ENCODE measurements at places on chromosomes 4 and X.
A peak's percentile ranks its signal among the peaks of the same experiment; 100 is the strongest.

GRCh38 chr4:173218411-173219125, 50.0 kb downstream of the GALNT7 start:
- no peak for DNase-seq

GRCh38 chrX:49171752-49172279, at the start of gene PLP2:
Gene PLP2, plus strand, starts transcription at chrX:49171898. Its CDS starts 103 bp downstream, at chrX:49172001.
- peak; percentile 38 for DNase-seq

- DNase-seq = no peak
Measured at GRCh38 chr4:76892001-76892400, 5.9 kb downstream of the SOWAHB start.

- peak; percentile 20 for DNase-seq
Measured at GRCh38 chr4:37803348-37803973, 23.0 kb upstream of the PGM2 start.

- DNase-seq = no peak
Measured at GRCh38 chr4:78292856-78293255, 235.7 kb downstream of the FRAS1 start.

DNA sequence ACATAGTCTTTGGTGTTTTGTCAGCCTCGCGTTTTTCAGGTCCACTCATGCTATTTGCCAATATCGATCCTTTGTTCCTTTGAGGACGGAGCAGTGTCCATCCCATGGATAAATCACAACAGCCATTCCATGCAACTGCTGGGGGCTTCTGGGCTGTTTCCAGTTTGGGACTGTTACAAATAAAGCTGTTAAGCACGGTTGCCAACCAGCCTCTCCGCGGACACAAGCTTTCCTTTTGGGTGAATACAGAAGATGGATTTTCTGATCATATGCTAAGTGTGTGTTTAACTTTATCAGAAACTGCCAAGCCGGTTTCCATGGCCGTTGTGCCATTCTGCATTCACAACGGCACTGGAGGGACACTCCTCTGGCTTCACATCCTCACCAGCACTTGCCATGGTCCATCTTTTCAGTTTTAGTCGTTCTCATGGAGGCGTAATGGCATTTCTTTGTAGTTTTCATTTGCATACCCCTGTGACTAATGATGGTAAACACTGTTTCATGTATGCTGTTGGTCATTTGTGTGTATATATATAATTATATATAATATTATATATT, 67.8 kb downstream of the ABLIM2 start:
- DNase-seq = no peak

- no peak for DNase-seq
Measured at GRCh38 chrX:30196322-30196721, 19.0 kb upstream of the MAGEB2 start.

GRCh38 chr4:61571761-61572559, 371.8 kb downstream of the ADGRL3 start:
- DNase-seq = no peak

GRCh38 chr4:6771229-6771671, 11.3 kb upstream of the KIAA0232 start:
- no peak for DNase-seq

GRCh38 chr4:152352215-152352614, 183.7 kb downstream of the FBXW7 start:
- DNase-seq = no peak

GRCh38 chr4:14321723-14322122, 680.6 kb upstream of the CPEB2 start:
- no peak for DNase-seq

GRCh38 chr4:119646347-119647071, 17.9 kb upstream of the PDE5A start:
- no peak for DNase-seq

DNA sequence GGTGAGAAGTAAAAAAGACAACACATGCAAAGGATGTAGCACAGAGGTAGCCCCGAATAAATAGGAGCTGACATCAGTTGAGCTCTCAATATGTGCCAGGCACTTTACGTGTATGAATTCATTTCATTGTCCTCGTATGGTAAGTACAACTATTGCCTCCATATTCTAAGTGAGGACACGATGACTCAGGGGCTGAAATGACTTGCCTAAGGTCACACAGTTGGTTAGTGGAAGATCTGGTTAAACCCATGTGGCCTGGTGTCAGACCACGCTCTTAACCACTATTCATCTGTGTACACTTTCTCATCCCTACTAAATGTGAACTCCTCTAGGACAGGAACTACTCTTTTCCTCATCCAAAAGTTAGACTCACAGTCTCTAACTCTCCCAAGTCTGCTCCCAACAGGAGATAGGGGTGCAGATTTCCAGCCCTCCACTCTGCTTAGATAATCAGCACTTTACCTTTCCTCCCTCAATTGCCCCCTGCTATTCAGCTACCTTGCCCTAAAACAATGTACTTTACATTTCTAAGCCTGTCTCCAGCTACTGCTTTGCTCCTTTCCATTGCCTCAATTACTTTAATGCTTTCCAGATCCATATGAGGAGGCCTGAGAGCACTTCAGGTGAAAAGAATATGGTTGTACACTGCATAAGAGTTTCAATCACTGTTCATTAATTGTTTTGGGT, 58.8 kb upstream of the LHFPL1 start:
- no peak for DNase-seq

- no peak for DNase-seq
Measured at GRCh38 chr4:137694138-137694537, 161.8 kb upstream of the PCDH18 start.

DNA sequence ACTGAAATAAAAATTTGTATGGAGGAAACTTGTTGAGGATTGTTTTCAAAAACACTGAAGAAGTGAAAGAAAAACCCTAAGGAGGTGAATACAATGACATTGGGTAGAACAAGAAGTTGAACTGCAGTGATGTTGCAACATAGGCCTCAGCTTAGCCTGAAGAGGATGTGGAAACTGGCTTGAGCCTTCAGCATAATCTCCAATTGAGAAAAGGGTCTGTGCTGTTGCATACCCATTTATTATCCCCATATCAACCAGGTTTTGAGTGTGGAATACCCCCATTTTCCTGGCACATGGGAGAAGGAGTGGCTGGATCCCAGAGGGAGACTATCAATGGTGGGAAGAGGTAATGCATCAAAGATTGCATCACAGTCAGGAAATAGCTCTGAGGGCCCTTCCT, 695.0 kb upstream of the HS3ST1 start:
- no peak for DNase-seq

DNA sequence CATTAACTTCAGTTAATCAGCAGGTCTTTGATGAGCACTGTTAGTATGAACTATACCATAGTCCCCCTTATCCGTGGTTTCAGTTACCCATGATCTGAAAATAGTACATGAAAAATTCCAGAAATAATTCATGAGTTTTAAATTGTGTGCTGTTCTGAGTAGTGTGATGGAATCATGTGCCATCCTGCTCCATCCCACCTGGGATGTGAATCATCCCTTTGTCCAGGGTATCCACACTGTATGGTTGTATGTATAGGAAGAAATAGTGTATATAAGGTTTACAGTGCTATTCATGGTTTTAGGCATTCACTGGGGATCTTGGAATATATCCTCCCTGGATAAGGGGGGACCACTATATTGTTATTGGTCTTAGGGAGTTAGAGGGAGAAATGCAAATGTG, 24.5 kb downstream of the ARHGAP10 start:
- DNase-seq = no peak

- no peak for DNase-seq
Measured at GRCh38 chr4:164428561-164428960, 325.4 kb upstream of the SMIM31 start.

GRCh38 chrX:86349115-86349514, 200.9 kb downstream of the DACH2 start:
- no peak for DNase-seq

GRCh38 chrX:48715876-48716502, 19.5 kb downstream of the SUV39H1 start:
- DNase-seq = no peak

GRCh38 chr4:8773124-8773931, 98.3 kb downstream of the HMX1 start:
- no peak for DNase-seq

- no peak for DNase-seq
Measured at GRCh38 chr4:145213245-145213644, 32.9 kb upstream of the OTUD4 start.

GRCh38 chr4:8165374-8165896, 6.8 kb upstream of the ABLIM2 start:
- DNase-seq = no peak

GRCh38 chr4:48909697-48910096, 3.1 kb upstream of the OCIAD2 start:
- DNase-seq = no peak

GRCh38 chrX:152926279-152926678, 28.4 kb downstream of the ZNF185 start:
- peak; percentile 52 for DNase-seq

DNA sequence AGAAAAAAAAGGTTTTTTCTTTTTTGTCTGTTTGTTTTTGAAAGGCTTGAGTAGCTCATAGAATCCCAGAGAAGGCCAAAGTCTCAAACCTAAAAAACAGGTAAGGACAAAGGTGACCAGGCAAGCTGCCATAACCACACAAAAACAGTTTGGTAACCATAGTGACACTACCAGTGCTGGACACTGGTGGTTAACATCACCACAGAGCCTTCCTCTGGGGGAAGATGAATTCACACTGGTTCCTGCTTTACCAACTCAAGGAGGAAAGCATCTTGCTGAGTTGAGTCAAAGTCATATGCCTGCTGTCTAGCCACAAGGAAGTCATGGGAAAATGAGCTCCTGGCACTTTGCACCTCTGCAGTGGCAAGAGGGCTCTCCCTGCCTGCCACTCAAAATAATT, 32.5 kb downstream of the IDS start:
- no peak for DNase-seq

GRCh38 chr4:174663216-174663615, 140.9 kb upstream of the HPGD start:
- DNase-seq = no peak

- DNase-seq = no peak
Measured at GRCh38 chrX:9859711-9860555, 73.7 kb downstream of the SHROOM2 start.

- no peak for DNase-seq
Measured at GRCh38 chr4:184174571-184175488, 42.8 kb downstream of the ENPP6 start.

DNA sequence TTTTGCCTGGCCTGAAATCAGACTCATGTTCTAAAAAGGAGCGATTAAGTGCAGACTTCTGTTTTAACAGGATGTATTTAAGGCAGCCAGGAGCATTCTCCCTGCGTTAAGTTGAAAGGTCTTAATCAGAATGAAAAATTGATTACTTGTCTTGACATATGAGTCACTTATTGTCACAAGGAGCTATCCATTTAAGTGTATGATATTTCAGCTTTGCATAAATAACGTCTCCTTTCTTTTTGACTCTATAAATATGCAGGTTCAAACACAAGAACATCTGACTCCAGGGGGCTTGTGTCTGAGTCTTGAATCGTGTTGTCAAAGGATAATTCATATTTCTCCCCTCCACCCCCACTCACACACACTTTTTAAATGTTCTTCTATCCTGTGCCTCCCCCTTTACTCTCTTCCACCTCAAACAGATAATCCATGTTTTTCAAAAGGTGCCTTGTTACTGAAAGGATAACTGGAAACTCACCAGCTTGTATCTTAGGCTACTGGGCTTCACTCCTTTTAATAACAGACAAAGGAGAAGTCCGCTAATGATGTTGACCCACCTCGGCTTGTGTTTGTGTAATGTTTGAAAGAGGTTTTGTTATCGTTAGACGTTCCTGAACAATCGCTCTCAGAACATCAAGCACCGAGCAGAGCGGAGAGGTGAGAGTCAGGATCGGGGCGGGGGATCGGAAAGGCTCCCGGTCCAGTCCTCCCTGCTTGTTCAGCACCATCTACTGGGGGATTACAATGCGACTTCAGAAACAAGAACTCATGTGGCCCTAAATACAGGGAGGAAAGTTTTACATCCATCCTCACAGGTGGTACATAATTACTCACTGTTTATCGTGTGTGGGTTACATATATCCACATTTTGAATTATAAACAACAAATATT, 107.5 kb upstream of the RPL34 start:
- peak; percentile 4 for DNase-seq

- no peak for DNase-seq
Measured at GRCh38 chrX:5936438-5936837, 292.2 kb downstream of the NLGN4X start.

GRCh38 chr4:104451573-104451972, 43.1 kb downstream of the CXXC4 start:
- DNase-seq = peak; percentile 0

DNA sequence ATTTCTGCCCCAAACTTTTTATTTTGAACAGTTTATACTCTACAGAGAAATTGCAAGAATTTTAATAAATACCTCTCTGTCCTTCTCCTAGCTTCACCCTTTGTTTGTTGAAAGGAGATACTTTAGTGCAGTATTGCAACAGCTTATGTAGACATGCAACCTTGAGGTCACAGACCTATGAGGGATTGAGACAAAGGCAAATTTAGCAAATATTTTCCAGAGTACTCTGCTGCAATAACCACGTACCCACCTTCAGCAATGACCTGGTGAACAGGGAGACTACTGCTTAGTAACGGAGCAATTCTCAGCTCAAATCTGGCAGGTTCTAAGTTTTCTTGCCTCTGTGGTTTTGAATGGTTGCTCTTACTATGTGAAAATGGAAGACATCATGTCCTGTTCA, 13.2 kb downstream of the FGA start:
- no peak for DNase-seq

GRCh38 chr4:152095701-152096070, 334.9 kb upstream of the GATB start:
- no peak for DNase-seq

- DNase-seq = no peak
Measured at GRCh38 chr4:26462874-26463273, 27.4 kb downstream of the CCKAR start.

- DNase-seq = no peak
Measured at GRCh38 chr4:3311489-3312171, 18.8 kb downstream of the RGS12 start.

GRCh38 chrX:101659601-101660063, at the start of gene ARMCX2:
Gene ARMCX2, minus strand, starts transcription at chrX:101659850. Its CDS starts 2,262 bp downstream, at chrX:101657588.
- peak; percentile 50 for DNase-seq

GRCh38 chrX:74506317-74507115, 85.2 kb downstream of the SLC16A2 start:
- no peak for DNase-seq

GRCh38 chr4:70958681-70959080, 34.8 kb upstream of the DCK start:
- DNase-seq = no peak
